ENCODE measurements at places on chromosomes 13 and 19. TPM values are rescaled to one million over a fixed set of nuclear protein-coding genes. Genes with fewer than 3 reads are reported as not detected.

- peak; percentile 95 for DNase-seq
Measured at GRCh38 chr19:57302020-57302465, 18.2 kb upstream of the ZNF543 start.

- DNase-seq = no peak
Measured at GRCh38 chr13:48733739-48734335, 80.1 kb downstream of the CYSLTR2 start.

- no peak for DNase-seq
Measured at GRCh38 chr13:88676016-88676415, 1004.8 kb downstream of the SLITRK5 start.

The MYO16 gene
- polyA plus RNA-seq = 0.03 TPM

The SIGLEC12 gene
- not detected for polyA plus RNA-seq

DNA sequence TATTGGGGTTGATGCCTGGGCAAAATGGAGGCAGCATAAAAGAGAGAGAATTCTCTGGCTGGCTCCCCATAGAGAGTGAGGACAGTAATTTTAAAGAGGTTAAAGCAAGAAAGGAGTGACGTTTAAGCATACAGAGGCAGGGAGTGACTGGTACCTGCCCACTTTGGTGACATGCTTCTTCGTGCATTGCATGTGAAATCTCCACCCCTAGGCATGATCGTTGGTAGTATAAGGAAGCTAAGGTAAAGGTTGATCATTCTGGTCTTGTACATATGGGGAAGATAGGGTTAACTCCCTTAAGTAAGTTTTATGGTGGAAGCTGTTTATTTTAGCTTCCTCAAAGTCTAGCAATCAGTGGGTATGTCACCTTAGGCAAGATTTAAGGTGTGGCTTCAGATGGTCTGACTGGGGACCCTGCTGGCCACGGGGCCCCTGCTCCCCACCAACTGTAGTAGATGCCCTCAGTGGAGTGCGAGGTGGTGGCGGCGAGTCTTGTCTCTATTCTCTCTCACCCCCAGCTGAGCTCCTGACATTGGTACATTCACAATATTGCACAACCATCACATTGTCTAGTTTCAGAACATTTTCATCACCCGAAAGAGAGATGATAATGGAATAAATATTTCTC is 797.5 kb upstream of the SPRY2 start:
- no peak for DNase-seq

DNA sequence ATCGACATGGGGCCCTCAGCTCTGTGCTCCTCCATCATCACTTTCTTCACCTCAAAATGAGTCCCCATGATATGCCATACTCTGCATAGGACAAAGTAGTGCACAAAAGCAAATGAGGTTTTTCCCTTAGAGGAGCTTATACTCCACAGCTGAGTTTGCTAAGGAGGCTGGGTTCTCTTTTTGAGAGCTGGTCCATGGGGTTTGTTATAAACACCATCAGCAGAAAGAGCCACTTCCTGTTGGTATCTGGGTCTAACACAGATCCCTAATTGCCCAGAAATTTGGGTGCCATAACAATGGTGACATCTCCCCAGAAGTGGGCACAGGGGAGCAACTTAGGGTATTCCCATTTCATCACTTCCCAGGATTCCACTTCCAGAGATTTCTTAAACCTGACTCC is 395.7 kb downstream of the FOXO1 start:
- no peak for DNase-seq

The SIGLEC8 gene
- polyA plus RNA-seq = not detected

The EFNA2 gene
- not detected for polyA plus RNA-seq

- DNase-seq = peak; percentile 43
Measured at GRCh38 chr19:56170261-56170660, 5.5 kb upstream of the GALP start.

The RNF113B gene
- not detected for polyA plus RNA-seq

GRCh38 chr19:40614622-40615411 is 13.6 kb downstream of the LTBP4 start:
- DNase-seq = peak; percentile 99

DNA sequence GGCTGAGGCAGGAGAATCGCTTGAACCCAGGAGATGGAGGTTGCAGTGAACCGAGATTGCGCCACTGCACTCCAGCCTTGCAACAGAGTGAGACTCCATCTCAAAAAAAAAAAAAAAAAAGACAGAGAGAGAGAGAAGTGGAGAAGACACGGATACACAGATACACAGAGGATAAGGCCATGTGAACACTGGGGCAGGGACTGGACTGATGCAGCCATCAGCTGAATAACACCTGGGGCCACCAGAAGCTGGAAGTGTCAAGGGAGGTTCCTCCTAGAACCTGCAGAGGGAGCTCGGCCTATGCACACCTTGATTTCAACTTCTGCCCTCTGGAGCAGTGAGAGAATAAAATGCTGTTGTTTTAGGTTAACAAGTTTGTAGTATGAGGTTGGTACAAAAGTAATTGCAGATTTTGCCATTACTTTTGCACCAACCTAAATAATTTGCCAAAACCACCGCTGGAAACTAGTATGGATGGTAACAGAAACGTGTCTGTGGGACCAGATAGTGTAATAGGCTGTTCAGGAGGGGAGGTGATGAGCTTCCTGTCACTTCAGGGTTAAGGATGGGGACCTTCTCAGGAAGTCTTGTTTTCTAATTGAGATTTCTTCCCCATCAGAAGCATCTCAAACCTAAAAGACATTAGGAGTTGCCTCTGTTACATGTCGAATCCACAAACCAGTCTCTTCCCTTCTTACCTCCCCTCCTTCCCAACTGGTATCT is 36.4 kb upstream of the IGSF23 start:
- peak; percentile 20 for DNase-seq

- DNase-seq = no peak
Measured at GRCh38 chr19:39307822-39308530, 11.8 kb downstream of the IFNL1 start.

DNA sequence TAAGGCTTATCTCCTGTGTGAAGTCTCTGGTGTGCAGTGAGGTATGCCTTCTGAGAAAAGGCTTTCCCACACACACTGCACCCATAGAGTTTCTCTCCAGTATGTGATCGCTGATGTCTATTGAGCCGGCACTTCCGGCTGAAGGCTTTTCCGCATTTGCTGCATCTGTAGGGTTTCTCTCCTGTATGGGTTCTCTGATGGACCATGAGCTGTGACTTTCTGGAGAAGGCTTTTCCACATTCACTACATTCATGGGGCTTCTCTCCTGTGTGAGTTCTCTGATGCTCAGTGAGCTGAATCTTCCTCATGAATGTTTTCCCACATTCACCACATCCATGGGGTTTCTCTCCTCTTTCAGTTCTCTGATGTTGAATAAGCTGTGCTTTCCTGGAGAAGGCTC is 14.7 kb downstream of the ZNF577 start:
- DNase-seq = no peak

The ARL11 gene
- not detected for polyA plus RNA-seq

The DNAAF3 gene
- 0.34 TPM for polyA plus RNA-seq

Measured in IMR-90 (cell line).